Coronary artery (tissue), 2 donors: ENCODE measurements at places on chromosomes 2 and 18.

DNA sequence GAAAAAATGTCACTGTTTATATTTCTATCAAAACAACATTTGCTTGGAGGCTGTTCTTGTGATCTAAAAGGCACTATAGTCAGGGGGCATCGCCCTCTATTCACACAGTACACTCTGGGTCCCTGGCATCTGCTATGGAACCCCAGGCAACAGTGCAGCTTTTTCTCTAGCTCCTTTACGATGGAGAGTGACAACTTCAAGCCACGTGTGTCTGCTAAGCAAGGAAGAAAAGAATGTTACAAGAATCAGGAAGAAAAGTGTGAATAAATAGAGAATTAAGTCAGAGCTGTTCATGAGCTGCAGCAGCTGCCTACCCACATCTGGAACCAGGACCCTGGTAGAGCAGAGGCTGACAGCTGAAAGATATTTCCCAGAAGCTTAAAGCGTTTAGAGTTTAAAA lies 11.2 kb downstream of the RND3 start:
- no peak for DNase-seq

GRCh38 chr2:238424313-238424700 lies 2.4 kb upstream of the ASB1 start:
- DNase-seq, result no peak

DNA sequence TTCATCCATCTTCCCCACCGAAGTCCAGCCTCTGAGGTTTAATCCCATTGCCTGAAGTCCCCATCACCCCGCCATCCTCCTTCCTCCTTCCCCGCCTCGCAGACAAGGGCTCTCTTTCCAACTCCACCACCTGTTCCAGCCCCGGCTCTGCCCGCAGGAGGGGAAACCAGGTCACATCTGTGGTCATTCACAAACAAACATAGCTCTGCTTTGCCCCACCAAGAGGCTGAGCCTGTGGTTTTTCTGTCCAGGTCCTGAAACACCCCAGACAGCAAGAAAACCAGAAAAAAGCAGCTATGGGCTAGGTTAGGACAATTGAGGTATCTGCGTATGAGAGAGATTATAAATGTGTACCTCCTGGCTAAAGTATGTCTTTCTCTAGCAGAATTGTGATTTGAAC lies 144.7 kb downstream of the GLI2 start:
- no peak for DNase-seq

DNA sequence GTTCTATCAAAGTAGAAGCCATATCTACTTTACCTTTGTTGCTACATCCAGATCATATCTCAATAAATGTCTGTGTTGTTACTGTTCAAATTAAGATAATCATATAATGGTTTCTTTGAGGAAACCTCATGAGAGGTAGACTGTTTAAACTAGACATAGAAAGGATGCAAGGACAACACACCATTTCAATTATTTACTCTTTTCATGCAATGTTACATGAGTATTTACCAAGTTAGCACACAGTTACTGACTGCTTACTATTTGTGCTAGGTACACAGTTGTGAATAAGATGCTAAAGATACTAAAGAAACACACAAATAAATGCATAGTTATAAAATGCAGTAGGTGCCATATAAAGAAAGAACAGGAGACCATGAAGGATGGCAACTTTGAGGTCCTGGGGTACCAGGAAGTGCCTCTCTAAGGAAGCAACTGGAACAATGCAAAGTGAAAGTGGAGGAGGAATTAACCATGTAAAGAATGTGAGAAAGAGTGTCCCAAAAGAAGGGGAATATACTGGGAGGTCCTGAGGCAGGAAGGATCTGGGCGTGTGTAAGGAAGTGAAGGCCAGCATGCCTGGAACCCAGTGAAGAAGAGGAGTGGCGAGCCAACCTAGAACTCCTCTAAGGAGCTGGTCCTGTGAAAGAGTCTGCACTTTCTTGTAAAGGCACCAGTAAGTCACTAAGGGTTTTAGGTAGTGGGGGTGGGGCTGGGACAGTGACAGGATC lies 39.4 kb downstream of the RBMS1 start:
- DNase-seq, result no peak

- no peak for DNase-seq
These were observed 57.1 kb upstream of the PAX3 start for GRCh38 chr2:222355860-222356259.

DNA sequence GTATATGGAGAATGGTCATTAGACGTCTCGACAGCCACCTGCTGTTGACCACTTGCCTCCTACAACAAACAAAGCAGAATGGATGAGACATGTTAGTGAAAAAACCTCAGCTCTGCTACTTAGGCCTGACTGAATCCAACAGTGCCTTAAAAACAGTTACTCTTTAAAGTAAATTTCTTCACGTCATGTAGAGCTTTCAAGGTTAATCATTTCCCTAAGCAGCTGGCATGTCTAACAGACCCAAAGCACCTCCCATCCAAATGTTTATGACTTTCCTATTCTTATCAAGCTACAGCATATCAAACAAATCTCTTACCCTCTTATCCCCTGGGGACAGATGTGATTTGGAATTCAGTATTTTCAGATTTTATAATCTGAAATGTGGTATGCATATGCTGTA lies 75.6 kb upstream of the ITGB6 start:
- DNase-seq, result no peak

DNA sequence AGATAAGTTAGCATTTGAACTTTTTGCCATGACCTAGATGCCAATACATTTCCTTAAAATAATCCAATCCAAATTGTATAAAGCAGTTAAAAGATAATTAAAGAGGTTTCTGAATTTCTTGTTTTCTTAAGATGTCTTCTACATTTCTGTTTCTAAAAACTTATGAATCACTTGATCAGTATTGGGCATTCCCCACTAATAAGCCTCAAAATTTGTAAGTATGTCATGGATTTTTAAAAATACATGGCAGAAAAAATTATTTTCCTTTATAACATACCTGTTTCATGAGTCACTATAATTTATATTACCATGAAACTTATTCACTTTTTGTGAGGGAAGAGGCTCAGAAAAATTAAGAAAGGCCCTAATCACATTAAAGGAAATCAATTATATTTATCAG lies 90.3 kb upstream of the TFPI start:
- DNase-seq, result no peak

DNA sequence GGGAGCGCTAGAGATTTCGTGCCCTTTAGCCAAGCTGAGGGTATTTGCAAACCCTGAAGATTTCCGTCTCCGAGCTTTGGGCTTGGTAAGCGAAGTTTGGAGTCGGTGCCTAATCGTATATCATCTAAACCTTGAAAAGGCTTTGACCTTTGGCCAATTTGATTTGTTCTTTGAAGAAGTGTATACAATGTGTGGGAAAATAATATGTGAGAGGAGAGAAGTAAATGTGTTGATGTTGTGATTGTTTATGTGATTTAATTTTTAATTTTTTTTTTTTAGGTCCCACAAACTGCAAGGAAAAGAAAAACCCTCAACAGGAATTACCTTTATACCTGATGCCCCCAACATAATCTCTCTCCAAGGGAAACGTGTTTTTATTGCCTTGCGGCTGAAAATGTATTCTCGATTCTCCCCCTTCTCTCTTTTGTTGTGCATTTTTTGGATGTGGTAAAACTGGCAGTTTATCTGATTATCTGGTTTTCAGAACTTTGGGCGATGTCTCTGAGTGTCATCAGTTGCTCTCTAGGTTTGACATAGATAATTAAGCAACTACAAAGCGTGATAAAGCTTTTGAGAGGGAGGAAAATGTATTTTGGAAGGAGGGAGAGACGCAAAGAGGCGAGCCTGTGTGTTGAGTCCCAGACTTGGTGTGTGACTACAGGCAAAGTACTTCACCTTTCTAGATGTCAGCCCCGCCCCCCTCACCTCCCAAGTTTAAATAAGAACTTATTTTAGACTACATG lies 912 bp upstream of the FBXO11 start:
- DNase-seq, result no peak

- no peak for DNase-seq
These were observed 17.5 kb downstream of the SMAD2 start for GRCh38 chr18:47912794-47913585.

GRCh38 chr18:76212960-76213359 lies 282.1 kb downstream of the ZNF516 start:
- DNase-seq, result no peak

GRCh38 chr2:47069628-47070154 lies 85.4 kb downstream of the STPG4 start:
- DNase-seq, result peak; percentile 93

- DNase-seq, result no peak
These were observed 824.9 kb upstream of the CRIM1 start for GRCh38 chr2:35530615-35531135.

DNA sequence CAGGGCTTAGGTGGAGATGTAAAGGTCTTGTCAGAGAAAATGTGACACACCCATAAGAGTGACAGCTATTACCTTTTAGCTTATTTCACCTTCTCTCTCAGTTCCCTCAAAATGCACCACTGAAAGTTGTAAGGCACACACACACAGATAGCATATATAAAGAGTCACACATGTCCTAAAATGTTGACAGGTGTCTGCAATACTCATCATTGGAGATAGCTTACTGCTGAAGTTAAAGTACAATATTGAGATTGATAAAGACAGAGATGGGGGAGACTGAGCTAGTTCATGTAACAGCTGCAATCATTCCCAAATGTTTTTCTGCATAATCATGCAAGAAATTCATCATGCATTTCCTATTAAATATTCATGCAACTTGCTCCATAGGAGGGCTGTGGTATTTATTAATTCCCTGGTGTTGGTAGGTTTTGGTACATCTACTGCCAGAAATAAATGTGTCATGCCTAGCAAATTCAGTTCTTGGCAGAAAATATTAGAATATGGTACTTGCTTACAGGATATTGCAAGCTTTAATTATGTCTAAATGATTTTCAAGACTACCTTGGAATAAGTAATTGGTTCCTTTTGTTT lies 118.8 kb upstream of the RBMS1 start:
- no peak for DNase-seq
